ENCODE measurements at places on chromosomes 1 and 21. TPM values are rescaled to one million over a fixed set of nuclear protein-coding genes. Genes with fewer than 3 reads are reported as not detected.

- no peaks in the 10 kb centered on the region for H3K4me1 ChIP-seq
- no peak overlapping the region for H3K4me3 ChIP-seq
- no peak overlapping the region for H3K27ac ChIP-seq
- H3K27me3 ChIP-seq, result no peaks in the 10 kb centered on the region
- peak; percentile 40 for DNase-seq
- no peaks in the 10 kb centered on the region for H3K36me3 ChIP-seq
These were observed 155.2 kb downstream of the FOXD2 start for GRCh38 chr1:47593013-47593568.

DNA sequence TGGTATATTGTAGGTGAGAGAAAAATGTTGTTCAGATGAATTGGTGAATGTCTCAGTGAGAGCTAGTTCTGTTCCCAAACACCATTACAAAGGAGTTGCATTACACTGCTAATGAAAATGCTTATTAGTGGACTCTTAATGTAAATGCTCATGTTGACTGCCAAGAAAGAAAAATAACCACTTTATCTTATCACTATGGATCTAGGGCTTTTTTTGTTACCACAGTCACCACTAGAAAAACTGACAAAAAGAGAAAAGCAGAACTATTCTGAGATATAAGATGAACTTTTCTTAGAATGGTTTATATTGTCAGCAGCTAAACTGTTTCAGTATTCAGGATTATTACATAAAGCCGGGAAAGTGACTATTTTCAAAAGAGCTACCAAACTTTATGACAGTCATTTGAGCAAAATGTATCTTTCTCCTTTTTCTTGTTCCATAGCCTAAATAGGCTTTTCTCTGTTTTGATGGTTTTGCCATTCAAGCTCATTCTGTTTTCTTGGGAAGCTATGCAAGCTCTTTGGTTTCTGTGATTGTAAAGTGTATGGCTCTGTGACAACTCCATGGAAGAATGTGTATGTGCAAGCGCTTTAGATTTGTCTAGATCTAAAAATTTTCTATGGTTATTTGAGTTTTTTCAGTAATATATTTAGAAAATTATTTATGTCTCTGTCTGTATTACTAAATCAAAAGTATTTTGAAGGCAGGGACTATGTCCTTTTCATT lies 64.2 kb upstream of the DPH5 start:
- no peak for DNase-seq
- no peak overlapping the region for H3K27ac ChIP-seq
- no peaks in the 10 kb centered on the region for H3K36me3 ChIP-seq
- no peak overlapping the region for H3K4me3 ChIP-seq

- H3K27me3 ChIP-seq, result no peaks in the 10 kb centered on the region
- no peaks in the 10 kb centered on the region for H3K4me1 ChIP-seq
- H3K36me3 ChIP-seq, result no peaks in the 10 kb centered on the region
- no peak overlapping the region for H3K27ac ChIP-seq
These were observed 257.5 kb upstream of the SNX7 start for GRCh38 chr1:98403963-98404480.

DNA sequence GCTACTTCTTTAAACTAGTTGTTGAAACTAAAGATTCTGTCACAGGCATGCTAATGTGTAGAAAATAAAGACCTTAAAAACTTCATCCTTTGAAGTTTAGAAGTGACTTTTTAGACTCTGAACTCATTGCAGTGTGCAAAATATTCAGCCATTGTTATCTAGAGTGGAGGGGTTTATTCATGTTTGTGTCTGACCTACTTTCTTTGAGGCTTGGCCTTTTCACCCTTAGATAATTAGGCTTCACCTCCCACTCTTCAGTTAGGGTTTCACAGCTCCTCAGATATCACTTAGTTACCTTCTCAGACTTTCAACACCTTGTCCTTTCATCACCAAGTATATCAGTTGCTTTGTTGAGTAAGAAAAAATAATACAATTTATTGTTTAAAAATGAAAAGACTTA lies 75.9 kb downstream of the IVNS1ABP start:
- no peaks in the 10 kb centered on the region for H3K36me3 ChIP-seq
- H3K27me3 ChIP-seq, result no peaks in the 10 kb centered on the region
- no peaks in the 10 kb centered on the region for H3K4me1 ChIP-seq
- no peak overlapping the region for H3K27ac ChIP-seq

DNA sequence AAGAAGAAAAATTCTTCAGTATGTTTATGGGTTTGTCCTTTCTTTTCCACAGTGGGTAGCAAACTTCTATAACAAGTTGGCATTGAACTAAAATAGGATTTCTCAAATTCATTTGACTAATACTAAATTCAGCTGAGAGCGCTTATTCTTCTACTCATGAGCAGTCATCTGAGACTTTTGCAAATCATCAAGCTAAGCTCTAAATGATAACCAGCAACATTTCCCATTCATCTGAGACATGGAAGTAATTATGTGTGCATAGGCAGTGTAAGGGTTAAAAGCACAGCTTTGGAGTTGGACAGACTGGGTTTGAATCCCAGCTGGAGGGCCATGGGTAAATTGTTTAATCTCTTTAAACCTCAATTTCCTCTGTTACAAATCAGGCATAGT lies 18.3 kb upstream of the CNR2 start:
- no peak overlapping the region for H3K27ac ChIP-seq
- no peak for DNase-seq
- H3K27me3 ChIP-seq, result no peaks in the 10 kb centered on the region

DNA sequence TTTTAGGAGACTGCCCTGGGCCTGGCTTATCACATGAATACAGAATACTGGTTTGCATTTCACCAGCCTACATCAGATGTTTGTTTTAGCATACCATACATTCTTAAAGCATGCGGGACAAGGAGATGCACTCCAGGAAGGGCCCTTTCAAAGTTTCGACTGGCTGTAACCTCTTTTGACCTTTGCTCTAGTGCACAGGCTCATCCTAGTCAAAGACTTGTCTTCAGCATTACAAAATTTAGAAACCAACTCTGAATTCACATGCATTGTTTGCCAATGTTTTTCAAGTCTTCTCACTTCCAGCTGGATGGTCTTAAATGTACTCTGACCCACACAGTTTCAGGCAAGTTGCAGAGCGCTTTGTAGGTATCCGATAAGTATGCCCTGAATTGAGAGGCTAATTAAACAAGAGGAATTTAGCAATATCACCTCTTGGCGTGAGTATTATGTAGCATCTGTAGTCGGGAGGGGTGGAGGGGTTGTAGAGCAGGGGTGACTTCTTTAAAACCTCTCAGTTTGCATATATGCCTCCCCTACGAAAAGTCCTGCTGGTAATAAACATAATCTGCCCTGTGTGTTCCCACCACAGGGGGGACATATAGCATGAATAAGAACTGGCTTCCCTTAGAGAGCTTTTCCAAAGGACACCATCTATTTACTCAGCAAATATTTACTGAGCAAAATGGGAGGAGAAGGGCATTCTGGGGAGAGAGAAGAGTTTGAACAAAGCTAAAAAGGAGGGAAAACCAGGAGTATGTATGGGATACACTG lies 24.4 kb upstream of the AHCYL1 start:
- no peaks in the 10 kb centered on the region for H3K36me3 ChIP-seq
- no peaks in the 10 kb centered on the region for H3K4me1 ChIP-seq
- no peak for DNase-seq
- H3K27me3 ChIP-seq, result no peaks in the 10 kb centered on the region

- no peak overlapping the region for H3K4me3 ChIP-seq
- no peaks in the 10 kb centered on the region for H3K36me3 ChIP-seq
- H3K27ac ChIP-seq, result no peak overlapping the region
- no peaks in the 10 kb centered on the region for H3K4me1 ChIP-seq
- no peak for DNase-seq
These were observed 14.4 kb upstream of the TP53BP2 start for GRCh38 chr1:223860051-223860622.

GRCh38 chr1:92444351-92444750 lies 42.4 kb downstream of the GFI1 start:
- H3K4me3 ChIP-seq, result no peak overlapping the region
- H3K27me3 ChIP-seq, result no peaks in the 10 kb centered on the region
- no peak overlapping the region for H3K27ac ChIP-seq

The FAM163A gene
- total RNA-seq, result not detected
